Sciatic nerve (tissue), 2 donors: ENCODE measurements at places on chromosomes 3 and 15. TPM values are rescaled to one million over a fixed set of nuclear protein-coding genes. Genes with fewer than 3 reads are reported as not detected.

KCNMB3 gene
- 3.8 TPM for total RNA-seq

- DNase-seq = no peak
Observed at GRCh38 chr3:29642393-29643033, 361.6 kb downstream of the RBMS3 start.

DNA sequence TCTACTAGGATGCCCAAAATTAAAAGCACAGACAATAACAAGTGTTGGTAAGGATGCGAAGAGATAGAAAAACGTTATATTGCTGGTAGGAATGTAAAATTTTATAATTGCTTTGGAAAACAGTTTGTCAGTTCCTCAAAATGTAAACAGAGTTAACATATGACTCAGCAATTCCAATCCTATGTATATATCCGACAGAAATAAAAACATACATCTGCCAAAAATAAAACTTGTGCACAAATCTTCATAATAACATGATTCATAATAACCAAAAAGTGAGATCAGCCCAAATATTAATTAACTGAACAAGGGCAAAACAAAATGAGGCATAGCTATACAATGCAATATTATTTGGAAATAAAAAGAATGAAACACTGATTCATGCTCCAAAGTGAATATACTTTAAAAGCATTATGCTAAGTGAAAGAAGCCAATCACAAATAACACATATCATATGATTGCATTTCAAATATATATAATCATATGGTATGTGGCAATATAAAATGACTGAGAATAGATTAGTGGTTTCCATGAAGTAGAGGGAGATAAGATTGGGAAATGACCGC lies 609.3 kb downstream of the IGSF11 start:
- no peak for DNase-seq

DNA sequence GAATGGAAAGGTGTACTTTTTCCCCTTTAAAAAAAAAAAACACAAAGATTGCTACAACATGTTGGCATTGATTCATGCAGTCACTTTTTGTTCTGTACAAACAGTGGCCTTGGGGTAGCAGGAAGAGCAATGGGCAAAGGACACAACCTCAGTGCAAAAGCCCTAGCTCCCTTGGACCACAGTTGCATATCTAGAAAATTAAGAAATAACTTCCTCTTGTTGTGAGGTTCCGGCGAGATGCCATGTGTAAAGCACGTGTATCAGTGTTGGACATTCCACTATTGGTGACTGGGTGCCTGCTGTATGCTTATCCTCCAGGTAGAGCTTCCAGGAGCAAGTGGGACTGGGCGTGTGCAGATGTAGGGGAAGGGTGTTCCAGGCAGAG lies 164.5 kb downstream of the THSD4 start:
- DNase-seq = no peak

- no peak for DNase-seq
Observed at GRCh38 chr15:49471733-49472132, 48.7 kb downstream of the FGF7 start.

DNA sequence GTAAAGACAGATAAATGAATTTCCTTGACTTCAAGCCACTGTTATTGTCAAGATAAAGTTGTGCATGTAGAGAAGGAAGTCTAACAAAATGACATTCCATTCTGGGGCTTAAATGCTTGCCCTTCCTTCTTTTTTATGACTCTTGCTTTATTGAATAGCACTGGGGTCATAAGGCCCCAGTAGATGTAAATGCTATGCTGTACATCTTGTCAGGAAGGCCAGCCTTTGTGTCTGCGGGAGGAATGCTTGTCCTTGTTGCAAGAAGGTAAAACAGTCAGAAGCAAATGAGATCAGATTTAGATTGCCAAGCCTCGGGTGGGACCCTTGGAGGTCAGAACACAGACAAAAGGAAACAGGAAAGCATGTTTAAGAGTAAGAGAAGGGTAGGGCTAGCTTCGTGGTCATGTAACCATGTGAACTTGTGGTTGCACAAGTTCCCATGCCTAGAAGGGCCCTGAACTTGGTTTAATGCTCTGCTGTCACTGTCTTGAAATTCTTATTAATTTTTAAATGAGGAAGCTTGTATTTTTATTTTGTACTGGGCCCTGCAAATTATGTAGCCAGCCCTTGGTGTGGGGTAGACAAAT lies 81.5 kb downstream of the PPM1L start:
- no peak for DNase-seq

NUP210 gene
- total RNA-seq = 5.5 TPM

DNA sequence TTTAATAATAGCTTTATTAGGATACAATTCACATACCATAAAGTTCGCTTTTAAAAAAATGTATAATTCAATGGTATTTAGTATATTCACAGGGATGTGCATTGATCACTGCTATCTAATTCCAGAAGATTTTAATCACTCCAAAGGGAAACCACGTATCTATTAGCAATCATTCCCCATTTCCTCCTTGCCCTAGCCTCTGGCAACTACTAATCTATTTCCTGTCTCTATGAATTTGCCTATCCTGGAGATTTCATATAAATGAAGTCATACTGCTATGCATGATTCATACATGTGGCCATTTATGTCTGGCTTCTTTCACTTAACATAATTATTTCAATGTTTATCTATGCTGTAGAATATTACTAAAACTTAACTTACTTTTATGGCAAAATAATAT lies 32.0 kb upstream of the CASR start:
- no peak for DNase-seq

GRCh38 chr3:115864911-115865310 lies 241.6 kb downstream of the GAP43 start:
- no peak for DNase-seq

DNASE1L3 gene
- 2.0 TPM for total RNA-seq

ZNF80 gene
- not detected for total RNA-seq

SNTN gene
- total RNA-seq = not detected

- DNase-seq = no peak
Observed at GRCh38 chr3:152470893-152471292, 202.2 kb downstream of the MBNL1 start.

- DNase-seq = no peak
Observed at GRCh38 chr3:116045314-116045713, 400.0 kb downstream of the LSAMP start.

FETUB gene
- total RNA-seq = not detected

DNA sequence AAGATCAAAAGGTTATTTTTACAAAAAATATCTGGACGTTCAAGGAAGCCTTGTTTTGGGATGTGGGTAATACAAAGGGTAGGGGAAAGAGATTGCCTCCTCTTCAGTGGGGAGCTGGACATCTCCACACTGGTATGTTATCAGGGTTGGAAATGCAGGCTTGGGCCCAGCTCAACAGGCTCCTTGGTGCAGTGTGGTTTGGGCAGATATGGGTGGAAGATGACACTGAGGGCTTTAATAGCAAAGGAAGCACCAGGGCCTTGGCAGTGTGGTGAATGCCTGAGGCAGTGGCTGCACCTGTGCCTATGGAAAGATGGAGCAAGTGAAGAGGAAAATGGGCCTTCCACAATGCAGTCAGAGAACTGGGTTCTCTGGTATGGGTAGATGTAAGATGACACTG lies 11.2 kb upstream of the MED12L start:
- no peak for DNase-seq

SFMBT1 gene
- 12.0 TPM for total RNA-seq

DNA sequence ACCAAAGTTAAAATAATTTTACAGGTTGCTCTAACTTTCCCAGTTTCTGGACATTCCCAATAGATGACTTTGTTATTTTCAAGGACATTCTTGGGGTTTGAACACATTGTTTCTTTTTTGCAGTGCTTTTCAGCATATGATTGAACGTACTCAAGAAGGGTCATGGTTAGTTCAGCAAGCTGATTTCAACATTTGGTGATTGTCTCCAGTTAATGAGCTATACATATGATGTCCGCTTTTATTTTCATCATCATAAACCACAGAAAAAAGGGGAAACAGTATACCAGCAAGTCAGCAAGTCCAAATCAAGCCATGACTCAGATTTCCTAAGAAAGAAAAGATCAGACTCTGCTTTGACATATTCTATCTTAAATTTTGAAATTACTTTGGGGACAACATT lies 69.4 kb downstream of the B3GALNT1 start:
- no peak for DNase-seq

DNA sequence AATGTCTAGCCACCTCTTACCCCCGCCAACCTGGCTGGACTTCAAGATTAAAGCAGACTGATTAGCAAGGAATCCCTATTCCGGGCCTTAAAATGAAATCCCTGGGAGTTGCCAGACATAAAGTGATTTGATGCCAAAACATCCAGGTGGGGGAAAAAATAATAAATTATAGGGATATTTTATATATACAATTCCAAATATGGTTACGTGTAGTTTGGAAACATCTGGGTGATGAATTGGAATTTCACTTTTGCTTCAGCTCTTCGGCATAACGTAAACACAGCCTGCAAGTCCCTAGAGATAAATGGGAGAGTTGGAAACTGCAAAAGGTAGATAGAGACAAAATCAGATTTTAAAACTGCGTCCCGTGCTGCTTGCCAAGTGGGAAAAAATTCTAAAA lies 545.5 kb upstream of the MDFIC2 start:
- DNase-seq = no peak

GRCh38 chr3:169477790-169478189 lies 185.7 kb downstream of the MECOM start:
- DNase-seq = no peak

SMCO1 gene
- total RNA-seq = not detected

DNA sequence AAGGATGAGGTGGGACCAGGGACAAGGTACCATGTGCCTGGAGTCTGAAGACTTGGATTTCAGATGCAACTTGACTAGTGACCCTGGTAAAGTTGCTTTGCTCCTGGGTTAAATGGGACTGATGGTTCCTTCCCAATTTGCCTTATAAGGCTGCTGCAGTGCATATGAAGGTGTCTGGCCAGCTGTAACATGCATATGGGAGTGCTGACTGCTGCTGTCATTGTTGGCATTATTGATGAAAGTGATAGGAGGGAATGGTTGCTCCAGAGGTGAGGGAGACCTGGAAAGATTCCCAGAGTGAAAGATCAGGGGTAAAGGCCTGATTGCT lies 20.5 kb downstream of the CYP8B1 start:
- no peak for DNase-seq

GRCh38 chr3:141335531-141336061 lies 32.7 kb upstream of the ZBTB38 start:
- DNase-seq = no peak

GRCh38 chr3:164416491-164417222 lies 661.6 kb downstream of the SI start:
- DNase-seq = no peak

C3orf18 gene
- total RNA-seq = 16.1 TPM

ERICH6 gene
- 0.49 TPM for total RNA-seq

HACD2 gene
- total RNA-seq = 27.9 TPM

ZMYND10 gene
- 1.9 TPM for total RNA-seq

DAZL gene
- not detected for total RNA-seq

CRBN gene
- total RNA-seq = 87.5 TPM

KLHL40 gene
- total RNA-seq = 0.13 TPM

LRRC34 gene
- total RNA-seq = 4.7 TPM

GRCh38 chr3:63992516-63993209 lies 30.6 kb downstream of the PSMD6 start:
- DNase-seq = no peak

GRCh38 chr3:111210866-111211564 lies 139.4 kb downstream of the NECTIN3 start:
- no peak for DNase-seq

- DNase-seq = no peak
Observed at GRCh38 chr3:134034005-134034785, 4.5 kb upstream of the SLCO2A1 start.

DNA sequence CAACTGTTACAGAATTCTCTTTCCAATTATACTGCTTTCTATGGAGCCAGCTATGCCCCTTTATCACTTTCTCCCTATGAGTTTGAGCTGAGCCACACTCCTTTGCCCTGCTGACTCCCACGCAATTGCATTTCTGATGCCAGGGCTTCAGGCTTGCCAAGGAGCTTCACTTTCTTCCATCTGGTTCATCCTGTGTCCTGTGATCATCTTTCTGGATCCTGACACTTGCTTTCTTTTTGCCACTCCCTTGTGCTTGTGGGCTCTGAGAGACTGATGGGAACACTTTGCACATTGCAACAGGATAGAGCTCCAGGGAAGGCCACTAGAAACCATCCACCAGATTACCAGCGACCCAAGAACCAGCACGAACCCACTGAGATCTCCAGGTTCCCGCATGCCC lies 77.0 kb upstream of the SEC13 start:
- DNase-seq = no peak

KLF13 gene
- total RNA-seq = 85.9 TPM

DNA sequence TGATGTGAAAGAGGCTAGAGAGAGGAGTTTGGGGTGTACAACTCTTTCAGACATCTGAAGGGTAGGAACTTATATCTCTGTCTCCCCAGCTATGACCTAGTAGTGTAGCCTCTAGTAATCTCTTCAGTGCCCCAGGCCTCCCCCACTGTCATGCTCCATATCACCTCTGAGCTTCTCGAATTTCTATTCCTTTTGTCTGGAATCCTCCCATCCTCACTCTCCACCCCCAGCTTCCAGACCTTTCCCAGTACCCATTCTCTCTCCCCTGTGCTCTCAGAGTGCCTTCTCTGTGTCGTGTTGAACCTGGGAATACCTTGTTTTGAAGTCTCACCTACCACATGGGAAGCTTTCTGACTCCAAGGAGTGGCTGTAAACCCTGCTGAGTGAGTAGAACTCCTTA lies 3.6 kb upstream of the RBPMS2 start:
- DNase-seq = no peak

- DNase-seq = no peak
Observed at GRCh38 chr15:59556380-59556779, 55.2 kb upstream of the GCNT3 start.

OIP5 gene
- 0.40 TPM for total RNA-seq

DNA sequence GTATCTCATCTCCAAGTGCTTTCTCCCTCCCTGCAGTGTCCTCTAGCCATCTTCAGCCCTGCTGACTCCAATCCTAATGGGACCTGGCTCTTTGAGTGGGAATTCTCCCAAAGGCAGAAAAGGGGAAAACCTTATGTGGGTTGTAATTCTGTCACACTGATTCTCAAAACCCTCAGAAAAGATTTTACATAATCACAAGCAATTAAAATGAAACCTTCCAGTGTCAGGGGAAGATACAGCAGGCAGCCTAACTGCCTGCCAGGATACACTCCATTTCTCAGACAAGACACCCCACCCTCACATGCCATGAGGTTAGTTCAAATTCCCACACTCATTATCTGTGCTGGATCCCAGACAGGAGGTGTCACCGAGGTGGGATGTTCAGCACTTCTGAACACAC lies 121.4 kb downstream of the RFTN1 start:
- no peak for DNase-seq

AQP9 gene
- total RNA-seq = 9.3 TPM

PLCB2 gene
- 43.4 TPM for total RNA-seq

GRCh38 chr3:109155828-109156227 lies 19.3 kb downstream of the C3orf85 start:
- DNase-seq = no peak

DNA sequence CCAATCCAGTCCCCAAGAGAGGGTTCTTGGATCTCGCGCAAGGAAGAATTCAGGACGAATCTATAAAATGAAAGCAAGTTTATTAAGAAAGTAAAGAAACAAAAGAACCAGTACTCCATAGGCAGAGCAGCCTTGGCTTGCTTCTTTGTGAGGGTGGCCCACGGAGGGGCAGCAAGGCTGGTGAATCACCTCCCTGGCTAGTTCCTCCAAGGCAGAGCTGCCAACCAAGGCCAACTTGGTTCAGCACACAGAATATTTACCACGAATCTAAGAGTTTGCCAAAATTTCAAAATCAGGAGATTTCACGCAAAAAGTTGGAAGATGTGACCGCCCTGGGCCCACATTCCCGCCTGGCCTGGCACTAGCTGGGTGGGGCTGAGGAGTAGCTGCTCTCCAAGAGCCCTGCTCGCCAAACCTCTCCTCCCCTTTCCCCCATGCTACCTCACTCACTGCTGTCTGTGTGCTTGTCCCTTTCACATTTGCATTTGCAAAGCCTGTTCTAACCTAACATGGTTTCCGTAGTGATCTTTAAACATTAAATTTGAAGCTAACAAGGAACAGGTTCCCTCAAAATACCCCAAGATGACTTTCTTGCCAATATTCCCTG lies 26.2 kb upstream of the DCUN1D1 start:
- no peak for DNase-seq
